ENCODE measurements at places on chromosomes 7 and 10. TPM values are rescaled to one million over a fixed set of nuclear protein-coding genes. Genes with fewer than 3 reads are reported as not detected.

Gene HTR5A
- polyA plus RNA-seq, result not detected

Gene SEMA3E
- 1.2 TPM for polyA plus RNA-seq

Gene CALML5
- polyA plus RNA-seq, result not detected

Gene CNNM2
- polyA plus RNA-seq, result 6.9 TPM

Gene PDE6C
- polyA plus RNA-seq, result not detected

Gene LRRN3
- polyA plus RNA-seq, result 0.05 TPM

Gene ELFN1
- polyA plus RNA-seq, result 0.09 TPM

Gene PRSS37
- polyA plus RNA-seq, result not detected

Gene ICA1
- 0.84 TPM for polyA plus RNA-seq

Gene CYP2W1
- polyA plus RNA-seq, result not detected

Gene ZNF32
- 25.3 TPM for polyA plus RNA-seq

Gene DUSP5
- 49.3 TPM for polyA plus RNA-seq

Gene CCDC172
- polyA plus RNA-seq, result not detected

Gene C10orf62
- not detected for polyA plus RNA-seq

Gene PRKCQ
- polyA plus RNA-seq, result 3.6 TPM

Gene GALNT17
- not detected for polyA plus RNA-seq

Gene EBLN1
- not detected for polyA plus RNA-seq

Gene CSTF2T
- 18.2 TPM for polyA plus RNA-seq

Gene AZGP1
- not detected for polyA plus RNA-seq

Gene ZNF804B
- polyA plus RNA-seq, result not detected

Gene FAM241B
- polyA plus RNA-seq, result 22.0 TPM

Gene CFAP43
- 0.31 TPM for polyA plus RNA-seq

Gene MRLN
- not detected for polyA plus RNA-seq

Gene NEUROD6
- polyA plus RNA-seq, result not detected

Gene PTPN20
- polyA plus RNA-seq, result 3.9 TPM

Gene TMEM139
- polyA plus RNA-seq, result 0.42 TPM

Gene OPN1SW
- not detected for polyA plus RNA-seq

Gene VGF
- 1.4 TPM for polyA plus RNA-seq

Gene DYNC1I1
- polyA plus RNA-seq, result not detected

Gene FAM25C
- polyA plus RNA-seq, result not detected

Gene GLI3
- 0.24 TPM for polyA plus RNA-seq

Gene CHAT
- polyA plus RNA-seq, result not detected

Gene APBB1IP
- 7.5 TPM for polyA plus RNA-seq

Gene EPHA1
- not detected for polyA plus RNA-seq

Gene ZCCHC24
- 4.2 TPM for polyA plus RNA-seq

Gene WASL
- 18.6 TPM for polyA plus RNA-seq
